Tibial artery (tissue), 4 donors: ENCODE measurements at places on chromosomes 11 and 22.
A peak's percentile ranks its signal among the peaks of the same experiment; 100 is the strongest.

GRCh38 chr11:64234647-64235379 is 429 bp downstream of the VEGFB start:
- H3K27me3 ChIP-seq, result no peaks in the 10 kb centered on the region
- H3K4me1 ChIP-seq, result peaks cover 7% of the 10 kb centered on the region
- peaks cover 6% of the 10 kb centered on the region for H3K36me3 ChIP-seq
- peak; percentile 87 for DNase-seq

DNA sequence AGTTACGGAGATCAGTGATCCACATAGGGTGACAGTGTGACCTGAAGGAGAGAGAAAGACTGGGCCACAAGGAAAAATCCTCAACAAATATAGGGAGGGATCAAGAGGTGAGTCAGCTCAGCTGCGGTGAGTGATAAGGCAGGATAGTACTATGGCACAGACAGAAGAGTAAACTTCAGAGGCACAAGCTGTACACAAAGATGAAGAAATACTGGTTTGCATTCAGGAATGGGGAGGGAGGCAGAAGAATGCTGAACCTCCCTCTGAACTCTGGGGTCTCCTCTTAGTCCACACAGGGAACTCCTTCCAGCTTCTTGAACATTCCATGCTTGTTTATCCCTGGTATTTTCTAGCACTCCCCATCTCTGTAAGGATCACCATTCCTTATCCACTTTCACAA is 162.7 kb downstream of the BARX2 start:
- H3K4me3 ChIP-seq, result no peak overlapping the region
- no peak overlapping the region for H3K27ac ChIP-seq
- no peak for DNase-seq
- H3K36me3 ChIP-seq, result no peaks in the 10 kb centered on the region
- no peaks in the 10 kb centered on the region for H3K27me3 ChIP-seq

GRCh38 chr11:84022201-84022600 is 736.0 kb upstream of the CCDC90B start:
- no peaks in the 10 kb centered on the region for H3K27me3 ChIP-seq
- H3K4me3 ChIP-seq, result no peak overlapping the region
- no peaks in the 10 kb centered on the region for H3K4me1 ChIP-seq
- no peak overlapping the region for H3K27ac ChIP-seq
- no peak for DNase-seq
- H3K36me3 ChIP-seq, result no peaks in the 10 kb centered on the region

GRCh38 chr22:44576311-44577260 is 78.6 kb upstream of the RTL6 start:
- no peak overlapping the region for H3K4me3 ChIP-seq
- no peaks in the 10 kb centered on the region for H3K36me3 ChIP-seq
- no peak overlapping the region for H3K27ac ChIP-seq
- no peak for DNase-seq
